AG20443 (cell line): ENCODE measurements at places on chromosomes 3 and 15.

DNA sequence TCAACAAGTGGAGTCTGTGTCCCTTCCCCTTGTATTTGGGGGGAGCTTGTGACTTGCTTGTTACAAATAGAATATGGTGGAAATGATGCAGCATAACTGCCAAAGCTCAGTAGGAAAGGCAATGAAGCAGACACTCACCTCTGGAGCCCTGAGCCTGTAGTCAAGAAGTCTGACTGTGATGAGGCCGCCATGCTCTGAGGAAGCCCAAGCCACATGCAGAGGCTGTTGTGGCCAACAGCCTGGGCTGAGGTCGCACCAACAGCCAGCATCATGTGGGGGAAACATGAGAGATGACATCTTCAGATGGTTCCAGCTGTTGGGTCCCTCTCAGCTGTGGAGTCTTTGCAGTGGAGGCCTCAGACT is 161.4 kb downstream of the CHSY1 start:
- no peak for DNase-seq

GRCh38 chr15:91278951-91279350 is 178.9 kb downstream of the SV2B start:
- DNase-seq, result no peak

DNA sequence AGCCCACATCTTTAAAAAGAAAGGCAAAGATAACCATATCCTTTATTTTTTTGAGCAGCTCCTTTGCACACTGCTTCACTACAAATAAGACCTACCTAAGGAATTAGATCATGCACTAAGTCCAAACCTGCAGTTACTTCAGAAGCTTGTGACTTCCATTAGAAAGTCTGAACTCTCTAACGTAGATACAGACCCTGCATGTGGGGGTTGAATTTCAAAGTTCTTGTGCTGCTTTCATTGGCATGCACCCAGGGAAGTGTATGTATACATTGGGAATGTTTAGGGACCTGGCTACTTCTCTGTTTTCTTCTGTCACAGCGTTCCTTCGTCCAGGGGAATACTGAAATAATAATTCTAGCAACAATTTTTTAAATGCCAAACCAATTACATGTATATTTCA is 185.2 kb upstream of the IL12A start:
- DNase-seq, result no peak

GRCh38 chr3:14799146-14799545 is 19.6 kb upstream of the FGD5 start:
- no peak for DNase-seq

DNA sequence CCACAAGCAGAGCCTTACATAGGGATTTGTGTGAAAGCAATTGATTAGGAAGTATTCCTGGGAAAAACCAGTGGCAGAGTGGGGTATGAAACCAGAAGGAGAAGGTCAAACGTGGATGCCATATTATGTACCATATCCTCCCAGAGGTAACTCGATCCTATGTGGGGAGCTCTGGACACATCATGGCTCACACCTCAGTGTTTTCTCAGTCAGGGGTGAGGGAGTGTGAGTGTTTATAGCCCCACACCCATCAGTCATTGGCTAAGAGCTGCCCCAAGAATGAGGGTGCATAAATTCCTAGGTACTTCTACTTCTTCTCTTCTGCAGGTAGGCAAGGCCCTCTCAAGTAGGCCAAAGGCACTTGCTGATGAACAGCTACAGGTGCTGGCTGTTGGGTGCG is 28.2 kb upstream of the PDZRN3 start:
- no peak for DNase-seq

DNA sequence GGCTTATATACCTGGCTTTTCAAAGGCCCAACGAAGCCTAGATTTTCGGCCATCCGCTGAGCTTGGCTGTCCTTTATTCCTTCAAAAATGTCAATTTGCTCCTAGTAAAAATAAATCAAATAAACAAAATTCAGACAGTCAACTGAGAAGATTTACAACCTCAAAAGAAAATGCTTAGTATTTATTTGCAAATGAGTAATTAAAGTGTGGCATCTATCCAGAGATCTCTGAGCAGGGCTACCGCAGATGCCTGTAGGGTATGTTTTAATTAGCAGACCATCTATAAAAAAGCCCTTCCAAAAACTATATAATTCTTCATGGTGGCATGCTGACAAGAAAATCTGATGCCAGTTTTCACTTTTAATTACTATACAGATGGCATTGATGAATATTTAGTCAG is 136.2 kb downstream of the SUCLG2 start:
- no peak for DNase-seq

- DNase-seq, result no peak
Measured at GRCh38 chr3:58754074-58754473, 87.5 kb upstream of the FAM3D start.
